ENCODE measurements at places on chromosomes 7 and 10.

DNA sequence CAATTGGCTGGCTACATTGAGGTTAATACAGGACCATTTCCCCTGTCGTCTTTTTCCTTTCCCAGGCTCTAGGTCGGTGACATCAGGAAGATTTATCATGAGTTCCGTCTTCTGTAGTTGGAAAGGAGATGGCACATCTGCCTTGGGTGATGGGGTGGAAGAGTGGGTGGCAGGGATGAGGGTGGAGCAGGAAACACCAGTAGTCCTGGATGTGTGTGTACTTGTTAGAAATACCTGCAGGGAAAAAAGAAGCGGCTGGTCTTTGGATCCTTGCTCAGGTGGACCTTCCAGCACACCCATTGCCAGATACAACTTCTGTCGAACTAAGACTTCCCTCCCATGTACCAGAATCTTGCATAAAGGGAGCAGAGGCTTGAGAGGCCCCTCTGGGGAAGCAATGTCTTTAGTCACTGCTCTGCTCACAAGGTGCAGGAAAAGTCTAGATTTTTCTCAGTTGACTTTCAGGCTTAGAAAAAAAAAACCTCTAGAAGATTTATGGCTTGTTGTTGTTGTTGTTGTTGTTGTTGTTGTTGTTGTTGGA lies 516.8 kb upstream of the GALNT17 start:
- DNase-seq, result no peak

DNA sequence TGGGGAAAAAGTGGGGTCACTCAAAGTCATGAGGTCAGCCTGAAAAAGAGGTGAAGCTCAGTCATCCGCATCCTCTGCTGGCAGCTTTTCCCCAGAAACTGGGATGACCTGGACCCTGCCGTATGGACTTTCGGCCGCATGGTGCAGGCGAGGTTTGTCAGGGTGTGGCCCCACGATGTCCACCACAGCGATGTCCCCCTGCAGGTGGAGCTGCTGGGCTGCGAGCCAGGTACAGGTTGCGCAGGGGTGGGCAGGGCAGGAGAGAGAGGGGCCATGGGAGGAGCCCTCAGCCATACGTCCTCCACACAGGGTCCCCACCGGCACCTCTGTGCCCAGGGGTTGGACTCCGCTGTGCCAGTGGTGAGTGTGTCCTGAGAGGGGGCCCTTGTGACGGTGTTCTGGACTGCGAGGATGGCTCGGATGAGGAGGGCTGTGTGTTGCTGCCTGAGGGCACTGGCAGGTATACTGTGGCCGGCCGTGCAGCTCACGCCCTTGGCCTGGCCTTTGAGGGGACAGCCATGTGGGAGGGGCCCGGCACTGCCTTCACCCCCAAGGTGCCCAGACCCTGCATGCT lies 23.0 kb upstream of the ZNF467 start:
- DNase-seq, result no peak

DNA sequence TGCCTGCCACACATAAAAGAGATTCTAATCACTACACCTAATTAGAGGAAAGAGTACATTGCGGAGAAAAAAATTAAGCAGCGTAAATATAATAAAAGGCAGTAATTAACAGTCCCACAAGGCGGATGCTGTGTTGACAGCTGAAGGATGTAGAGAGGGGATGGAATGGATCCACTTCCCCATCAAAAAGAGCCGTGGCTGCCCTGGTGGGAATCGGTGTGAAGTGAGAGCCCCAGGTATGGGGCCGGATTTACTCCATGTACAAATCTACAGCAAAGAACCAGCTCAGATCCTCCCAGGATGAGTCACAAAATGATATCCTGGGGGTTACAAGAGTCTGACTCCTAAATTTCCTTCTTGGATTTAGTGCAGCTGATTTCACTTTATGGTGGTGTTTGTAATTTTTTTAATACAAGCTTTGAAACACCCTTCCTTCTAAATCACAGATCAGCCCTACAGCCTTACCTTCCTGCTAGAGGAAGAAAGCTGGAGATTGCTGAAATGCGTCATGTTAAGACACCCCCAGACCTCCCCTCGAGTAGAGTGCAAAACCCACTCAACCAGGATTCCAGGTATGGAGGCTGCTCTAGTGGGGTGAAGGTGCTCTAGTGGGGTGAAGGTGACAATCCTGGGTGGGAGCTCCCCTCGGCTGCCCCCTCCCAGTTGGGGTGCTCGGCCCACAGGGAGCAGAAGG lies 398.4 kb downstream of the PLXNA4 start:
- no peak for DNase-seq

- no peak for DNase-seq
Measured at GRCh38 chr7:102097601-102098161, 189.0 kb upstream of the SH2B2 start.

GRCh38 chr10:84429926-84430520 lies 101.6 kb downstream of the CCSER2 start:
- no peak for DNase-seq

DNA sequence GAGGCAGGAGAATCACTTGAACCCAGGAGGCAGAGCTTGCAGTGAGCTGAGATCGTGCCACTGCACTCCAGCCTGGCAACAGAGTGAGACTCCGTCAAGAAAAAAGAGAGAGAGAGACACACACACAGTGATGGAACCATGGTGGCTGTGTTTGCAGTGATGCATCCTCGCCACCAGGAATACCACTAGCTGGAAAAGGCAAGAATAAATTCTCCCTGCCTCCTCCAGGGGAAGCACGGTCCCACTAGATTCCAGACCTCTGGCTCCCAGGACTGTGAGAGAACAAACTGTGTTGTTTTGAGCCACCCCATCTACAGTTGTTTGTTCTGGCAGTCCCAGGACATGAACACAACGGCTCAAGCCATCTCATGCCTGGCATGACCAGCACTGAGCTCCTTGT lies 320.3 kb upstream of the FOXK1 start:
- DNase-seq, result no peak

- DNase-seq, result no peak
Measured at GRCh38 chr7:14376711-14377110, 387.2 kb upstream of the ETV1 start.

GRCh38 chr10:48535416-48536155 lies 69.3 kb downstream of the ARHGAP22 start:
- DNase-seq, result no peak

GRCh38 chr7:85669225-85669624 lies 482.4 kb upstream of the SEMA3D start:
- no peak for DNase-seq

DNA sequence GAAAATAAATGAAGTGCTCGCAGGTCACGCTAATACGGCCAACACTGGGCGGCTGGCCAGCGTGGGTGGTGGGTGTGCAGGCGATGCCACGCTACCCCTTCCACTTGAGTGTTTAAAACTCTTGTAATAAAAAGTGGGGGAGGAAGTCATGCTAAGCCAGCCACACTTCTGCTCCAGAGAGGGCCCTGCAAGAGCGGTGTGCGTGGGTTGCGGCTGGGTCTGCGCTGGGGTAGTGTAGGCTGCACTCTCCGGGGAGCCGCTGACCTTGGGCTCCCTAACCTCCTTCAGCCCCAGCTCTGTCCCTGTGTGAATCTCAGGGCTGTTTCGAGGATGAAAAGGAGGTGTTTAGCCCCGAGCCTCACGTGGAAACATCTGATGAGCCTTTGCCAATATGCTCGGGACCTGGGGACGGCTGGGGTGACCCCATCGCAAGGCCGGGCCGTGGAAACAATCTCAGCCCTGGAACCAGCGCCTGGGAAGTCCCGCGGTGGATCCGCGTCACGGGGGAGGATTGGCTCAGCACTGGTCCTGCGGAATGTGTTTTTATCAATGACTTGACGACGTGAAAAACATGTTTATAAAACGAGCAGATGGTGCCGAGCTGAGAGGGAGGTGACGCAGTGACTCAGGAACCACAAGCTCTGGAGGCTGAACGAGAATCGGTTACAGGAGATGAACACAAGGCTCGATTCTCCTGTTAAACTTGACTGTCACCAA lies 278.5 kb downstream of the DNAJB6 start:
- DNase-seq, result no peak

DNA sequence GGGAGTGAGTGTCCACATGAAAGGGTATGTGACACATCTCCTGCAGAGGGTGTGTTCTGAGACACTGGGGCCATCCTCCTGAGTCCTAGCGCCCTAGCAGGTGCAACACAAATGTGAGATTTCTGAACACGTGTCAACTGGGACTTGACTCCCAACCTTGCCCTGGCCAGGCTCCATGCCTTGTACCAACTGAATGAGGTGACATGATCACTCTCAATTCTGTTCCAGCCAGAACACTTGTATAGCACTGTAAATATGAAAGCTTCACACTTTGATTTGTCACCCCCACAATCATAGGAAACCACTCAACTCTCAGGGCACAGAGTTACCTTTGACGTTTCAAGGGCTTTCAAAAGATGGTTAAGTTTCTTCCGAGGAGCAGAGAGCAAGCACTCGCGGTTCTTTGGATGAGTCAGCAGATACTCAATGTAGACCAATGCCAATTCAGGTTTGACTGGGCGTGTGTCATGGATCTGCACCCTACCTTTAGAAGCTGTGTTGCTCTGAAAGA lies 48.6 kb downstream of the NCAPG2 start:
- DNase-seq, result no peak

DNA sequence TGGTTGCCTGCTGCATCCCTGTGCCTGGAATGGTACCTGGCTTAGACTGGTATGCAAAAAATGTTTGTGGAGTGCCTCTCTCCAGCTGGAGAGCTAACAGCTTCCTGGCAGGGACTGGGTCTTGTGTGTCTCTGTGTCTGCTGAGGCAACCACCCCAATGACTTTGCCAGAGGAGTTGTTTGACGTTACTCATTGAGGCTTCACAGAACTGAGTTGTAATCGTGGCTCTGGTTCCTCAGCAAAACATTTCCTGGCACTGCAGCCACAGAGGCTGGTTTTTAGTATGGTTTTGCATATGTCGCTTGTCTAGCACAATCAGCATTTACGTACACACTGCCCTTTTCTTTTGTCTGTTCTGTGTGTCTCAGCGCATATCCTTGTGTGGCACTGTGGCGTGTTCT lies 7.5 kb downstream of the ZNF282 start:
- DNase-seq, result no peak

GRCh38 chr7:130397051-130397757 lies 16.9 kb downstream of the CPA1 start:
- no peak for DNase-seq

DNA sequence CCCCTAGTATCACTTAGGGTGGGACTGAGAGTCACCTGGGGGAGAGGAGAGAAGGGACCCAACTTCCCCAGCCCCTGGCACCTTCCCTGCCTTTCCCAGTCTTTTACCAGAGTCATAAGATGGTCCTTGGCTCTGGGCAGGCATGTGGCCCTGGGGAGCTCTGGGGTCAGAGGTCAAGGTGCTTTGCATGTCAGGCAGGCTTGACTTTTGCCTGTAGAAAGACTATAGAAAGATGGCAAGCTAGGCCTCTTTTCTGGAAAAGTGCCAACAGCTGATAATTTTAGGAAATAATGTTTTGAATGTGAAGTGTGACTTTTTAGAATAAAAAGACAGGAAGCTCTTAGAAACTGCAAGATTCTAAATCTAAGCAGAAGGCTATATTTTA lies 67.5 kb downstream of the MKI67 start:
- no peak for DNase-seq

- peak; percentile 36 for DNase-seq
Measured at GRCh38 chr10:124152139-124153022, 59.0 kb upstream of the CHST15 start.

DNA sequence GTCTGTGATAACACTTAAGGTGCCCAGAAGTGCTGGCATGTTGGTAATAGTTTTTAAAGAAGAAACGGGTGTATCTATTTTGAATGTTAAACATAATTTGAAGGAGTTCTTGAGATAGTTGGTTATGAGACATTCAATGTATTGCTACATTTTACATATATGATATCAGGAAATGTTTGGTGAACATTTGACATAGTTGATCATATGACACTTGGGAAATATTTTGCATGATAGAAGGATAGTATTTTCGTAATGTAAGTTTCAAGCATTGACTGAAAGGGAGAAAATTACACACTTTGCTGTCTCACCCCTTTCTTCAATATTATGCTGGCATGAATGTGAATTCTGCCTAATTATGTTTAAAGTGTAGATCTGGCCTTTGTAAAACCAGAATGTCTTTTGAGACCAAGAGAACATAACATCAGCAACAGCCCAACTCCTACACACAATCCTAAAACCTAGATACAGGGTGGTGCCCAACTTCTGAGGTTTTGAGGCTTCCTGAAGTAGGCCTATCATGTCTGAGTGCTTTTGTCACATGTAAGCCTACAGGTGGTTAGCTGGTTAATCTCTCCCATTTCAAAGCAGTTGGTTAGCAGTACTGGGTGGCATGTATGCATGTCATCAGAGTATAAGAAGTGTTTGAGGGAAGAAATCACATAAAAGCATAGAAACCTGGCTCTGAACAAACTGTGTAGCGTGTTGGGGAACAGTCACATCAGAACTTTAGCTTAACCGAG lies 2.1 kb downstream of the ADD3 start:
- DNase-seq, result no peak

GRCh38 chr7:22665923-22666322 lies 61.1 kb upstream of the IL6 start:
- no peak for DNase-seq

DNA sequence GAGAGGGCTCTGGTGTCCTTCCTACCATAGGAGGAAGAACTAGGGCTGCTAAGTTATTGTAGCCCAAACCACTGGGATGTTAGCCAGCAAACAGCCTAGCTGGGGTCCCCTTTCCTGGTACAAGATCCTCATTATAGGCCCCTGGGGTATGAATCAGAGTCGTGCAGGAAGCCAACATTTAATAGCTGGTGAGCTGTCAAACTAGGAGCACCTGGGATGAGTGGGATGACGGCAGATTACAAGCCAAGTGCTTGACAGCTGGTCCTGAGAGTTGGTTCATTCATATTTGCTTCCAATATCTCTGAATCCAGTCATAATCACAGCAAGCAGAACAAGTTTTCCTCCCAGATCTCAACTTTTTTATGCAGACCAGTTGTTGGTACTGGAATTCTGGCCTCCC lies 25.1 kb upstream of the DNAJB12 start:
- no peak for DNase-seq

DNA sequence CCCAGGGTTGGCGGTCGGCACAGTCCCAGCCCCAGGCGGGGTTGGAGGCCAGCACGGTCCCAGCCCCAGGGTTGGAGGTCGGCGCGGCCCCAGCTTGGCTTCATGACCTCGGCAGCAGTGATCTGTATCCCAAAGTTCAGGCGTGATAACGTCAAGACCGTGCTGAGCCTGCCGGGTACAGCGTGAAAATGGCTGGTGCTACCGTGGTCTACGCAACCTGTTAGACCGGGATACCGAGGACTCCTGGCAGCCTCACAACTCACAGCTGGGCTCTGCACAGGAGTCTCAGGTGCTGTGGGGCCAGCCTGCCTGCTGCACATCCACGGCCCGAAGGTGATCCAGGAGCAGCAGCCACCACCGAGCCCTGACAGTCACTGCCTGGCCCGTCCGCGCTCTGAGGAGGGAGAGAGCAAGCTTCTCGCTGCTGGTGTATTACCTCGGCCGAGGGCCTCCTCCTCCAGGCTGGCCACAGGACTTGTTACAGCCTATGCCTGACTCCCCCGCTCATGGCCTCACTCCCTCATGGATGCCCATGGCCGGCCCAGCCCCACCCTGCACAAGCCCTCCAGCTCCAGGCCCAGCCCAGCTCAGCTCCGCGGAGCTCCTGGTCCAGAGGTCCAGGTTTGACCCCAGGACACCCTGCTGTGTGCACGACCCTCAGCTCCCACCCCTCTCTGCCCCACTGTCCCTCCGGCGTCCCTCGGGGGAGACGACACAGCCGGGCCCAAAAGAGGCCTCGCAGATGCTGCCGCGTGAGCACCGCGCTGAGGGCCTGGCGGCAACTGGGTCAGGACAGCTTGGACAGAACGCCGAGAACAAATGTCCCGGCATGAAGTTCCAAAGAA lies 156.0 kb downstream of the ELFN1 start:
- DNase-seq, result no peak
